ENCODE measurements at places on chromosomes 6 and 20. TPM values are rescaled to one million over a fixed set of nuclear protein-coding genes. Genes with fewer than 3 reads are reported as not detected.

Gene HSP90AB1
- 1,470 TPM for total RNA-seq

Gene LY6G6C
- not detected for total RNA-seq

Gene C6orf141
- 25.8 TPM for total RNA-seq

Gene GGTLC1
- total RNA-seq, result not detected

Gene RSPO3
- 122 TPM for total RNA-seq

Gene TP53TG5
- total RNA-seq, result not detected

Gene ERVFRD-1
- total RNA-seq, result not detected

Gene SLC12A5
- 11.6 TPM for total RNA-seq

Gene C6orf118
- 0.15 TPM for total RNA-seq

Gene TRAPPC3L
- not detected for total RNA-seq

Gene ZNF217
- 22.6 TPM for total RNA-seq

Gene FAM184A
- not detected for total RNA-seq

Gene GNAS-AS1
- total RNA-seq, result not detected

Gene TCP11
- total RNA-seq, result not detected

Gene MRPS18B
- total RNA-seq, result 72.7 TPM

Gene HTR1B
- not detected for total RNA-seq

Gene PSORS1C2
- not detected for total RNA-seq

Gene CPNE5
- total RNA-seq, result 0.11 TPM

Gene GINS1
- 29.4 TPM for total RNA-seq

Gene LKAAEAR1
- total RNA-seq, result 1.5 TPM

Gene DCBLD1
- 34.2 TPM for total RNA-seq

Gene ULBP1
- total RNA-seq, result 0.97 TPM

Gene SLC17A3
- 1.4 TPM for total RNA-seq

Gene CRIP3
- total RNA-seq, result 0.20 TPM

Gene EGFL8
- 1.7 TPM for total RNA-seq

Gene CST3
- 364 TPM for total RNA-seq

Gene ASIP
- total RNA-seq, result not detected

Gene RBL1
- 12.2 TPM for total RNA-seq

Gene MYB
- 0.57 TPM for total RNA-seq

Gene SAMD10
- total RNA-seq, result not detected

Gene STMND1
- not detected for total RNA-seq

Gene TRIM31
- total RNA-seq, result 2.1 TPM

Gene TSBP1
- total RNA-seq, result not detected

Gene PRND
- not detected for total RNA-seq

Gene DEFB124
- not detected for total RNA-seq

Gene CPXM1
- total RNA-seq, result not detected

Gene LY6G6D
- total RNA-seq, result not detected

Gene MYMX
- total RNA-seq, result not detected

Gene IER3
- total RNA-seq, result 155 TPM

Gene COL11A2
- 0.77 TPM for total RNA-seq

Gene NT5E
- total RNA-seq, result 44.9 TPM

Gene OXT
- not detected for total RNA-seq

Gene GPX5
- total RNA-seq, result not detected

Gene PROKR2
- total RNA-seq, result not detected

Gene DDAH2
- total RNA-seq, result 29.4 TPM

Gene RBPJL
- not detected for total RNA-seq

Gene TRIM38
- 1.8 TPM for total RNA-seq

Gene SPATS1
- not detected for total RNA-seq

All from A549 treated with CpdA at 1 μM for 4 hours (cell line).